ENCODE measurements at places on chromosomes 2 and 18.

- no peak for DNase-seq
Measured at GRCh38 chr18:45050712-45051601, 370.3 kb downstream of the SETBP1 start.

GRCh38 chr18:30489890-30490643 is 552.5 kb downstream of the DSC3 start:
- no peak for DNase-seq

DNA sequence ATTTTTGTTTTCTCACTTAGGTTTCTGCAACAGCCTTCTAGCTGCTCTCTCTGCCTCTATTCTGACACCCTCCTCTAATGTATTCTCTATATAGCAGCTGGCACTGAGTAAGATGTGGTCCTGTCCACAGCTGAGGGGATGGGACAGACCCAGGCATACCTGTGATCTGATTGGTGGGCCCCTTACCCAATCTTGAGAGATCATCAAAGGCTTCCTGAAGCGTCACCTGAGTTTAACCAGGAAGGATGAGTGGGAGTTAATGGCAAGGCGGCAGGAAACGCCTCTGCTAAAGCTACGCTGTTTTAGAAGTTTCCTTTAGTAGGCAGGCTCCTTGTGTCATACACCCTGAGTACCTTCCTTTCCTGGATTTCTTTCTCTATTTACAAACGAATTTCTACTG is 5.7 kb upstream of the TET3 start:
- DNase-seq, result peak; percentile 85

DNA sequence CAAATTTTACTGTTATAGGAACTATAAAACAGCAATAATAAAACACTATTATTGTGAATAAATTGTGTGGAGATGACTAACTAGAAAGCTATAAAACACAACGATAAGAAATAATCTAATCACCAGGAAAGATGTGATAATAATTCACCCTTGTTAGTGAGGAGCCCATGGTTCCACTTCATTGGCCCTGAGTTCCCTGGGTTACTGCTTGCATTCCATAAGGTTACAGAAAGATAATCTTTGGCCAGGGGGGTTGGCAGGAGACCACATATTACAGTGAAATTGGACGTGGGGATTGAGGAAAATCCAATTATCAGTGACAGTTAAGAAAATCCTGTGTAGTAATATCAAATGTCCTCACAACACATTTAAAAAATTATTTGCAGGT is 2.5 kb upstream of the CPO start:
- no peak for DNase-seq

GRCh38 chr2:46845542-46846486 is 69.8 kb downstream of the MCFD2 start:
- no peak for DNase-seq

DNA sequence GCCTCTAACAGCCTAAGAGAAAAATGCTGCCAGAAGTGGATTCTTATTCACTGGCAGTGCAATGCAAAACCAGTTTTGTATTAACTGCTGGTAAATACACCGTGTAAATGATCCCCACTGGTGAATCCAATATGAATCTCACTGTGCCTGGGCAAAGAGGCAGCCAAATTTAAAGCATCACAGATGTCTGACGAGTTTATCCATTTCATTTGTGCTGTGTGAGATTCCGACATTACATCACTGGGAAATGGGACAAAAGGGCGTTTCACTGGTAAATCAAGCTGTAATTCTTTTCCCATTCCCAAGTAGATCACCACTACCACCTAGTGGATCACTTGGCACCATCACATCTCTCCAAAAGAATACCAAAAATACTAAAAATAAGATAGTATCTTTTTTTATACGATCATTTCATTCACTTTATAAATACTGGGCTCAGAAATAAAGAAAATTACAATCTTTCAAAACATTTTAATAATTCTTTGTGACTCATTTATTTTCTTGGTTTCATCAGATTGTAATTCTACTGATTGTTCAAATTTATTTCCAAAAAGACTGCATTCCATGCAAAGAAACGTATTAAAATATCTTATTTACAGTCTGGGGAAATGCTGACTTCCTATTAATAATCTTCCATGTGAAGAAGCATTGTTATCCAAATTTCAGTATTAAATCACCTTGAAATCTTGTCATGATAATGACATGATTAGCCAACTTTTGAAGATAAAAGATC is 125.6 kb downstream of the GRB14 start:
- no peak for DNase-seq

- DNase-seq, result no peak
Measured at GRCh38 chr18:21049306-21049705, 62.3 kb downstream of the ROCK1 start.

GRCh38 chr2:170525566-170525900 is 189.6 kb upstream of the SP5 start:
- no peak for DNase-seq

DNA sequence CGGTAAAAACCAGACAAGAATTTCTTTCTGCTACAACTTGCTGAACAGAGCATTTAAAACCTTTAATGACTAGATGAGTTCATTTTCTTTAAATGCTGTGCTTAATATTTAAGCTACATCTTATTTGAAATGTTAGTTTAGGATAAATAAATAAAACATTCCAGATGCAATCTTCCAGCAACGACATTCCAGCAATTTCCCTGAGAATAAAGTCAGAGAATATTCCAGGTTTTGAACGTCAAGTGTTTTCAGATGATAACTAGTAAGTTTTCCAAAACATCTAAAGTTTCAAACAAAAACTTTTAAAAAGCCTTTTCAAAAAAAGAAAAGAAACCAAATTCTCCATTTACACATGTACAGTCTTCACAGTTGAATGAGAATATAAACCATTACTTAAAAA is 104.8 kb downstream of the PPP1R1C start:
- no peak for DNase-seq

DNA sequence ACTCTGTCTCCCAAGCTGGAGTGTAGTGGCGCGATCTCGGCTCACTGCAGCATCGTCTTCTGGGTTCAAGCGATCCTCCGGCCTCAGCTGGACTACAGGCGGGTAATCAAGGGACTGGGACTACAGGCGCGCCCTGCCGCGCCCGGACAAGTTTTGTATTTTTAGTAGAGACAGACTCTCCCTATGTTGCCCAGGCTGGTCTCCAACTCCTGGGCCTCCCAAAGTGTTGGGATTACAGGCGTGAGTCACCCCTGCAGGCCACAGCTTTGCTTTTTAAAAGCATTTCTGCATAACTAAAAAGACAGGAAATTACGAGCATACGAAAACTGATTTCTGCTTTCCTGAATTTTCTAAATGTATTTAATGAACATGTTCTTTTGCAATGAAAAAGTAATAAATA is 916 bp upstream of the OSBPL1A start:
- DNase-seq, result no peak

All from activated CD4-positive, alpha-beta memory T cell treated with anti-CD3 and anti-CD28 coated beads for 36 hours (primary cell).